ENCODE measurements at places on chromosomes 5 and 9.

GRCh38 chr9:101999441-101999840 lies 261.0 kb upstream of the GRIN3A start:
- DNase-seq: no peak

DNA sequence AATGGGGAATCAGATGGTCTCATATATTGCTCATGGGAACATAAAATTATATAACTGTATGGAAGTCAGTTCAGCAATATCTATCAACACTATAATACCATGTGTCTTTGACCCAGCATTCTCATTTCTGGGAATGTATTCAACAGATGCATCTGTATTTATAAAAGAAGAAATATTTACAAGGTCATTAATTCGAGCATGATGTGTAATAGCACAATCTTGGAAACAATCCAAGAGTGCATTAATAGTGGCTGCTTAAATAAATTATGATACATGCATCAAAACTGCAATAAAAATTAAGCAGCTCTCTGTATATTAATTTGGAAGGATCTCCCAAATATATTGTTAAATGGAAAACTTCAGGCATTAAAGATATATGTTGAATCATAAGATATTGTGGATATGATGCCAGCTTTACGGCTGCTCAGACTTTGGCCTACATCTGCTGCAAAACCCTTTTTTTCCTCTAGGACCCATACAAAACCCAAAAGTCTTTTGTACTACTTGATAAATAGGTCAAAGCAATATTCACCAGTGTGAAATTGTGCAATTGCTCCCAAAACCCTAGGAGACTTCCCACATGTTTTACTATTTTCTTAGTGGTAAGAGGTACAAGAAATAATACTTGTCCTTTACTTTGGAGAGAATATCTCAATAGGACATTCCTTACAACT lies 45.3 kb upstream of the ISOC1 start:
- no peak for DNase-seq

GRCh38 chr5:125750147-125750860 lies 672.9 kb upstream of the GRAMD2B start:
- no peak for DNase-seq

GRCh38 chr5:157390551-157391297 lies 69.3 kb upstream of the NIPAL4 start:
- DNase-seq: no peak

GRCh38 chr9:7976167-7976755 lies 176.7 kb upstream of the DMAC1 start:
- peak; percentile 50 for DNase-seq

- DNase-seq: no peak
These were observed 29.3 kb downstream of the CDHR2 start for GRCh38 chr5:176578391-176578808.

DNA sequence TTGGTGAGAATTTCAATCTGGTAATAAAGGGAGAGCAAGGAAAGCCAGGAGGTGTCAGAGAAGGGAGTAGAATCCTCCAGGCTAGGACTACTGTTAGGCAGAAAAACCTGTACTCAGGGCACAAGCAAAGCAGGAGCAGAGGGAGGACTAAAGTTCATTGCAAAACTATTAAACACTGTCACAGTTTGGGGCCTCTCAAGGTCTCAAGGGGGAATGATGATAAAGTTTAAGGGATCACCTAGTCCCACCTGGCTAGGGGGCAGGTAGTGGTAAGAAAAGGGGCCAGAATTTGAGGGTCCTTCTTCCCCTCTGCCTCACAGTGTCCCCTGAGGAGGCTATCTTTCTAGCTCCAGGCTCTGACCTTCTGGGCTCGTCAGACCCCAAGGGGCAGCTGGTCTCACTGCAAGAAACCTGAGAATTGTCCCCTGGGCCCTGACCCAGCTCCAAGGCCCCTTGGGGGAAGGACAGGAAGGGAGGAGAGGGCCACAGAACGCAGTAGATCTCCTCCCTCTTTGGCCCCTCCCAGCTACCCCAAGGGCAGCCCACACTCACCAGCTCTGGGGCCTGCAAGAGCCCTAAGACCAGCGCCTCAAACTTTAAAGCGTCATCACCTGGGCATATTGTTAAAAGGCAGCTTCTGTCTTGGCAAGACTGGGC lies 974 bp downstream of the CCDC69 start:
- peak; percentile 34 for DNase-seq

Data from GM19239 (cell line).